Mucosa of gallbladder (tissue), 1 donor: ENCODE measurements at places on chromosomes 13 and 19. TPM values are rescaled to one million over a fixed set of nuclear protein-coding genes. Genes with fewer than 3 reads are reported as not detected.
A peak's percentile ranks its signal among the peaks of the same experiment; 100 is the strongest.

Gene TSSK6
- total RNA-seq: 3.3 TPM

Gene TMEM272
- 1.0 TPM for total RNA-seq

DNA sequence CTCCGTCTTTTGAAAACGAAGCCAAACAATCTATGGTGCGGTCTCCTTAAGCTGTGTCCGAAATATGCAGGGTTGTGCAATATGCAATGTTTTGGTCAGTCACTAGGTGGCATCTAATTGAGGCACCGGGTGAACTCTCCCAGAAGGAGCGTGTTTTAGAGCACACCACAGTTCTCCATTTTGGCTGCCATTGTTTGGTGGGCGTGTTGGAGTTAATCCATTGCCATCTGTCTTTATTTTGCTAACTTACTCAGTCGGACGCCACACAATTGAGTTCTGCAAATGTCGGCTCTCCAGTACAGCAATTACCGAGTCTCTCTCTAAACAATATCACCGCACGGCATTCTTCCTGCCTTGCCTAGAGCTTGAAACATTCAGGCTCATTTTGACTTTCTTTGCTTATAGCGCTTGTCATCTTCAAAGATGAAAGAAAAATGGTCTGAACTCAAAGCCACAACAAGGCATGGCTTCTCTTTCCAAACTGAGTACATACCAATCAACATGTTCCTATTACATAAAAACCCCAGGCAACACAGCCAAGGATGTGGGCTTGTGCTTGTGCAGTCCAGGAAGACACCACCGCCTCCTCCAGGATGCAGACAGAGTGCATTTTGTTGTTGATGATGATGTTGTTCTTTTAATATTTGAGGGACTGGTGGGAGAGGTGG is 182.0 kb upstream of the SERP2 start:
- DNase-seq: peak; percentile 53

DNA sequence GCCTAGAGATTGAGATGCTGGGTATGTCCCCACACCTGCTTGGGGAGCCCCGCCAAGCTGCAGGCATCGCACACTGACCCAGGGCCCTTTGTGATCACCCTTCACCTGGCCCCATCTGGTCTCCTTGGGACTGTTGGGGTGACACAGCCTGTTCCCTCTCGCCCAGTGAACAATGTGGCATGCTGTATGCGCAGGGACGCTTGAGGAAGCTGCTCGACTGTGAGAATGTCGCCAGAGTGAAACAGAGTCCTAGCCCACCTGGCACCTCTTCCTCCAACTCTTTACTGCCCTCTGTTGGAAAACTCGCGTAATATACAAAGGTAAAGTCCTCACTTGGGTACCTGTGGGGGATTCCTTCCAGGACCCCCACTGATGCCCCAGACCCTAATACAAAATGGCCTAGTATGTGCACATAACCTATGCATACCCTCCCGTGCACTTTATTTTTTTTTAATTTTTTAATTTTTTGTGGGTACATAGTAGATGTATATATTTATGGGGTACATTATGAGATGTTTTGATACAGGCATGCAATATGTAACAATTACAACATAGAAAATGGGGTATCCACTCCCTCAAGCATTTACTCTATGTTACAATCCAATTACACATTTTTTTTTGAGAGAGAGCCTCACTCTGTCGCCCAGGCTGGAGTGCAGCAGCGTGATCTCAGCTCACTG is 9.0 kb downstream of the BLOC1S3 start:
- DNase-seq: no peak

DNA sequence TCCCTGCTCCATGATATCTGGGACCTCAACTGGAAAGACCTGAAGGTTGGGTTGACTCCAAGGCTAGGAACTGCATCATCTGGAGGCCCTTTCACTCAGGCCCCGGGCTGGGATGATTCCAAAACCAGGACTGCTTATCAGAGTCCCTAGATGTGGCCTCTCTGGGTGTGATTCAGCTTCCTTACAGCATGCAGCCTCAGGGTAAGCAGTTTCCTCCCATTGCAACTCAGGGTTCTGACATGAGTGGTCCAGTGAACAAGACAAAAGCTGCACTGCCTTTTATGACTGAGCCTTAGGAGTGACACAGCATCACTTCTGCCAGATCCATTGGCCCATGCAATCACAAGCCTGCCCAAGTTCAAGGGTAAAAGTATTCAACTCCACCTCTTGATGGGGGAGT is 502.8 kb downstream of the COG6 start:
- DNase-seq: no peak

- no peak for DNase-seq
Measured at GRCh38 chr19:46180701-46181387, 32.8 kb downstream of the IGFL2 start.

DNA sequence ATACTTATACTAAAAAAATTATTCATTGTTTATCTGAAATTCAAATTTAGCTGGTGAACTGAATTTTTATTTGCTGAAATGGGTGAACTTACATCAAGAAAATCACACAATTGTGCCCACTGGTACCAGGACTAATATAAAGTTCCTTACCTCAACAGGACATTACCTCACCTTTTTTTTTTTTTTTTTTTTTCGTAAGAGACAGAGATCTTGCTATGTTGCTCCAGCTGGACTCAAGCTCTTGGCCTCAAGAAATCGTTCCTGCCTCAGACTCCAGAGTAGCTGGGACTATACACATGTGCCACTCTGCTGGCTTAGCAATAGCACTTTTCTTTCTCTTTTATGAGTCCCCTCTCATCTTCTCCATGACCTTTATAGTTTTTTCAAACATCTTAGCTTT is 22.5 kb upstream of the NDFIP2 start:
- DNase-seq: no peak

GRCh38 chr19:17323300-17323963 is 11.2 kb downstream of the ANO8 start:
- DNase-seq: no peak

DNA sequence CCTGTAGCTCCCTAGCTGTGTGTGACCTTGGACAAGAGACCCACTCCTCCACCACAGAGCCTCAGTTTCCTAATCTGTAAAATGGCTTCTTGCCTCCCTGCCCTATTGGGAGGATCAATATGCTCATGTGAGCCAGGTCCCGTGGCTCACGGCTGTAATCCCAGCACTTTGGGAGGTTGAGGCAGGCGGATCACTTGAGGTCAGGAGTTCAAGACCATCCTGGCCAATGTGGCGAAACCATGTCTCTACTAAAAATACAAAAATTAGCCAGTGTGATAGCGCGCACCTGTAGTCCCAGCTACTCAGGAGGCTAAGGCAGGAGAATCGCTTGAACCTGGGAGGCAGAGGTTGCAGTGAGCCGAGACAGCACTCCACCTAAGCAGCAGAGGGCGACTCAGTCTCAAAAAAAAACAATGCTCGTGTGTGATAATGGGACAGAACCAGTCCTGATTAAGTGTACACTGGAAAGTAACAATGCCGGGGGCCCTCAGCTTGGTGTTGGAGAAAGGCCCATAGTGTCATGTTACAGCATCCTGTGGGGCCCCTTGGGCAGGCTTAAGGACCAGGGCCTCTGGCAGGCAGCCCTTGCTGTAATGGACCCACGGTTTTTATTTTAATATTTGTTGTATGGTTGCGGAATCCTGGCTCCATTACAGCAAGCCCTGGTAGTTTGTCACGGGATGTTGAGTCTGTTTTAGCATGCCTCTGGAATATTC is 6.8 kb downstream of the RPS11 start:
- DNase-seq: no peak
